ENCODE measurements at places on chromosomes 11 and 22.
A peak's percentile ranks its signal among the peaks of the same experiment; 100 is the strongest.

DNA sequence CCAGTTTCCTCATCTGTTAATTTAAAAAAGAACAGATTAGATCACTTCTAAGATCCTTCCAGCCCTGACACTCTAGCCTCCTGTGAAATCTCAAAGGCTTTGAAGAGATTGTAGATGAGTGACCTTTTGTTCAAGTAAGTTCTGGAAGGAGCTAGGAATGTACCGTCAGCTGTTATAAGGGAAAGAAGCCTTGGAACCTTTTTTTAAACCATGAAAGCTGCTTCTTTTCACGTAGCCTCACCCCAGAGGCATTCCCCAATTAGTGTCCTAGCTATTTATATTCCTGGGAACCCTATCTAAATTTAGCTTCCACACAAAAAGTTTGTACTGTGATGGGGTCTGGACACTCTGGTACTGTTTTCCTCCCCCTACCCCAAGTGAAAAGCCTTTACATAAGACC lies 35.8 kb upstream of the SLN start:
- no peak for DNase-seq

GRCh38 chr11:2250485-2250884 lies 19.9 kb downstream of the ASCL2 start:
- DNase-seq = no peak

DNA sequence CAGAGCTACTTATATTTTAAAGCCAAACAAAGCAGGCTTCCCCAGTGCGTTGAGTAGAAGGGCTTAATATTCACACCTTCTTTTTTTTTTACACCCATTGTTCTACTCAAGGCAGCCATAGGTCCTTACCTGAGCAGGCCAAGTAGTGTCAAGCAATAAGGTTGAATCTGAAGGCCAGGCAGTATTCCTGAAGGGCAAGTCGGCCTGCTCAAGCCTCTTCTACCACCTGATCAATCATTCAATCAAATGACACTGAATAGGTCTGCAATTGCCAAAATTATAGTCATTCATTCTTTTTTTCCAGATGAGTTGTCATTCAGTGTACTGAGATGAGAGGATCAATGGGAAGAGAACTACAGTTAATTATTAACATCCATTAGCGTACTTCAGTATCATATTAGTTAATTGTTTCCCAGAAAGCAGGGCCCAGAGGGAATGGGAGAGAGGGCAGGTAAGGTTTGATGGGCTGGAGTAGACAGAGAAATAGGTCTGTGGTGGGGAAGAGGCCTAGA lies 11.9 kb upstream of the PPP2R1B start:
- no peak for DNase-seq

DNA sequence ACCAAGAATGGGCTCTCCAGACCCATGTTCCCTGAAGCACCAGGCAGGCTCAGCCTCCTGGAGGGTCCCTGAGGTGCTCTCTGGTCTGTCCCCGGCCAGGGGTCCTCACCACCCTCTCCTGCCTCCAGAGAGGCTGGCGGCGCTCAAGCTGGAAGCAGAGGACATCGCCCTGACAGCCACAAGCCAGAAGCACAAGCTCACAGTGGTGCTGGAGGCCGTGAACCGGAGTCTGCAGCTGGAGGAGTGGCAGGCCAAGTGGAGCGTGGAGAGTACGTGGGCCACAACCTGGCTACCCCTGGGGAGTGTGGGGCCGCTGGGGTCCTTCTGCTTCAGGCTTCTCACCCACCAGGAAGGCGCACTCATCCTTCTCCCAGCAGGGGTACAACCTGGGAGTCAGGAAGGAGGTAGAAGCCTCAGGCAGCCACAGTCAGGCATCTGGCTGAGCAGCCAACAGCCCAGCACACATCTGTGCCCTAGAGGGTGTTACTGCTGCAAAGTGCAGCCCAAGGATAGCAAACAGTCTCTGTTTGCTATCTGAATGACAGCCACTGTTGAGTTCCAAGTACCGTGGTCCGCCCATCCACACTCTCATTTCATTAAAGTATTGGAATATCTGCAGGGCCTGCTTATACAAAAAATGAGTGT lies 8.4 kb downstream of the PARVG start:
- no peak for DNase-seq

GRCh38 chr11:32434356-32435151 lies 785 bp downstream of the WT1 start:
- no peak for DNase-seq

DNA sequence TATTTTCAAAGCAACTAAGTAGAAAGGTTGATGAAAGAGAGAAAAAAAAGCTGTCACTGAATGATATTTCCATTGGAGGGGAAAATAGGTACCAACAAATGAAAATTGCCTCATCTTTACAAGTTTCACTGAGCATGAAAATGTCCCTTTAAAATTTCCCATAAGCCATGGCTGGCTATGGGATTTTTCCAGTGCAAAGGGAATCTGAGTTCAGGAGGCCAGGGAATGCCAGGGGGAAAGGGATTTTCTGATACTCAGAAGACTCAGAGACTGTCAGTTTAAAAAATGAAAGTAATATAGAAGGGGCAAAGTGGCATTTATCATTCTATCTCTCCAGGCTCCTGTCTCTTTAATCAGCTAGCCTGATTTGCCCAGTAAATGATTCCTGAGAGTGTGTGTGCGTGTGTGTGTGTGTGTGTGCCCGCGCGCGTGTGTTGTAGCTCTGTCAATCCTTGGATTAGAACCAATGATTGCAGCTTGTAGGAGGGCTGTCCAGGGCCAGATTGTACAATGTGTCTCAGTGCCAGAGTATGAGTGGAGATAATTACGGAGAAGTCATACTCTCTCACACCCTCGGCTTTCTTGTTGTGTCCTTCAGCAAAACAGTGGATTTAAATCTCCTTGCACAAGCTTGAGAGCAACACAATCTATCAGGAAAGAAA lies at the start of gene NTM:
Gene NTM, plus strand, starts transcription at position 526 of the 662 bp plus-strand sequence.
- DNase-seq = no peak

DNA sequence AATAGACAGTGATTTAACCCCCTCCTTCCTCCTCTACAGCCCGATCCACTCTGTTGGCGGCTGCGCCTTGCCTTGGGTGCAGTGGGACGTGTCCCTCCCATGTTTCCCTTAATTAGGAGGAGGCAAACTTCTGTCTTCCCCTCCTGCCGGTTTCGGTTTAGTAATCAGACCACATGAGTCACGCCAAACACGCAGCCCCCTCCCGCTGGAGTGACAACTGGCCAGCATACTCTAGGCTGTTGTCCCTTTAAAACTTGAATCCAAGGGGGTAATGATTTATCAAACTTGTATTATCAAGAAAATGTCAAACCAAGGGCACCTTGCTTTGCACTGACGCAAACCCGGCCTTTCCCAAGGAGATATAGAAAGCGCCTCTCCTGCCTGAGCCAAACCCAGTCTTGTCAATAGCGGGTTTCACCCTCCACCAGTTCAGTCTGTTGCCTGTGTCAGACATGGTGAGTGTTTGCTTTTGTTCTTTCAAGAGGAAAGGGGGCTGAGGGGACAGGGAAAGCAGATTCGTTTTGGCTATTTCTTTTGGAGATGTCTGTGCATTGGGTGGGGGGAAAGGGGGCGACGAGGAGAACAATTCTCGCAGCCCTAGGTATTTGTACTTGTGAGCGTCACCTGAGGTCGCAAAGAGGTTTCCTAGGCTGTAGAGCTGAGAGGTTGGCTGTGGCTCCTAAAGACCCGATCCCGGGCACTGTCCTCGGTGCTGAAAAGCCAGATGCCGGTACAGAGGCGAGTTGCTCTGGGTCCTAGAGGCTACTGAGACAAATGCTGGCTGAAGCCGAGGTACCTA lies at the start of gene SLC6A5:
Gene SLC6A5, plus strand, starts transcription at position 388 of the 799 bp plus-strand sequence. Its CDS starts 65 bp downstream, at position 453.
- no peak for DNase-seq

DNA sequence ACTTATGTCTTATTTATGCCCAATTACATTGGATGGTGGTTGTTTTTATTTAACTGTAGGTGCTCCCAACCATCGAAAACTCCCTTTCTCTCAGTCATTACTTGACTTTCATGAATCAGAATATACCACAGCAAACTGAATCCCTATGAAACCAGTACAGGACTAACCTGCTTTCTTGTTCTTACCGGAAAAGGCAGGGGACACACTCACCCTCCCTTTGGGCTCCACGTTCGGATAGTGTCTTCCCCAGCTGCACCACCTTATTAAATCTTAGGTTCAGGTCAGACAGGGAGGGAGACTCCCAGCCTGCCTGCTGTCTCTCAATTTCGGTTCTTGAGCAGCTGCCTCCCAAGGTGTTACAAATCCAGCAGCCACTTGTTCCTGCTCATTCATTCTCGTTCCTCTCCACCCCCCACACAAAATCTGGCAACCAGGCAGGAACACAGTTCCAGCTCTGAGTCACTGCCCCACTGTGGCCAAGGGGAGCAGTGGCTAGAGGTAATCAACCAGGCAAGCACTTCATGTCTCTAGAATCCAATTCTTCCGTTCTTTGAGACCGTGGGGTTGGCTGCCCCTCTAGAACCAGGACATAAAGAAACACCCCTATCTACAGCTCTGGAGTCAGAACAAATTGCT lies 133.0 kb downstream of the PLEKHA7 start:
- no peak for DNase-seq

GRCh38 chr11:69470793-69471728 lies 10.4 kb upstream of the LINC01488 start:
- DNase-seq = no peak

DNA sequence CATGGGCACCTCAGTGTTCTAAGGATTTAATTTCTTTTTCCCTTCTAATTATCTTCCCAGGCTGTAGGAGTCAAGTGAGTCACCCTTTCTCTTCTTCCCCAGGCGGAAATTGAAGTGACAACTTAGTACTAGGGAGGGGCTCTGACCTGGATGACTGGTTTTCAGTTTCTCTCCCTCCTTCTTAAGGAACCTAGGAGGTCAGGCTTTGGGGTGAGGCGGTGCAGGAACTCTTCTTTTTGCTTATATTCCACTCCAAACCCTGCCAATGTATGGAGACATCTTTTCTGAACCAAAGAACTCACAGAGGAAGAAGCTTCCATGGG lies 12.6 kb downstream of the ZDHHC5 start:
- DNase-seq = no peak

DNA sequence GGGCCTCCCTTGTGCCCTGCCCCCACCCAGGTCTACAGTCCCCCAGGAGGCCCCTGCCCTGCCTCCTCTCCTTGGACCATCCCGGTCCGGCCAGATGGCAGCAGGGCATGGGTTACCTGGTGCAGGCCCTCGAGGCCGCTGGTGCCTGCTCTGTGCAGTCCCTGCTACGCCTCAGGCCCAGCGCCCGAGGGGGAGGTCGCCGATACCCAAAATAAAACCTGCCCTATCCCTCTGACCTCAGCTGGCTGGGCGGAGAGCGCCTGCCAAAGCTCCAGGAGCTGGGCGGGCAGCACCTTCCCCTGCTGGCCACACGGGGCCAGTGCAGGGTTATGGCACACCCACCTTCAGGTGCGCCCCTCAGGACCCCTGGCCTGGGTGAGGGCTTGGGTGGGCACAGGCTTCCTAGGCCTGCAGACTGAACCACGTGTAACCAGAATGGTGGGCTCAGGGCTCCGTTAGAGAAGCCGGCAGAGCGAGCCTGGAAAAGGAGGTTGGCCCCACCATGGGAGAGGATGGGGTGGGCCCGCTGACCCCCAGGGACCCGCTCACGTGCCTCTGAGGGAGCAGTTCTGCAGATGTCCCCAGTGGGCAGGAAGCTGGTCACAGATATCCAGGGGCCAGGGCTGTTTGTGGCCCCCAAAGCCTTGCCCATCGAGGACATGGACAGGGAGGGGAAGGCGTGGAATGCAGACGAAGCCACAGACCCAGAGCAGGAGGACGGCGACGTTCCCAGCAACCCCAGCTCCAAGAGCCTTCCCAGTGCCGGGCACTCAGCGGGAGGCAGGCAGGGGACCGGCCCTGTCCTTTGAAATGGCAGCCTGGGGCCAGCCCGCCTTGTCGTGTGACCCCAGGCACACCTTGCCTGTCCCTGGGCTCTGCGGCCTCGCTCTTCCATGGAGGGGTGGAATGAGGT lies 1.7 kb upstream of the TNNT3 start:
- DNase-seq = no peak

DNA sequence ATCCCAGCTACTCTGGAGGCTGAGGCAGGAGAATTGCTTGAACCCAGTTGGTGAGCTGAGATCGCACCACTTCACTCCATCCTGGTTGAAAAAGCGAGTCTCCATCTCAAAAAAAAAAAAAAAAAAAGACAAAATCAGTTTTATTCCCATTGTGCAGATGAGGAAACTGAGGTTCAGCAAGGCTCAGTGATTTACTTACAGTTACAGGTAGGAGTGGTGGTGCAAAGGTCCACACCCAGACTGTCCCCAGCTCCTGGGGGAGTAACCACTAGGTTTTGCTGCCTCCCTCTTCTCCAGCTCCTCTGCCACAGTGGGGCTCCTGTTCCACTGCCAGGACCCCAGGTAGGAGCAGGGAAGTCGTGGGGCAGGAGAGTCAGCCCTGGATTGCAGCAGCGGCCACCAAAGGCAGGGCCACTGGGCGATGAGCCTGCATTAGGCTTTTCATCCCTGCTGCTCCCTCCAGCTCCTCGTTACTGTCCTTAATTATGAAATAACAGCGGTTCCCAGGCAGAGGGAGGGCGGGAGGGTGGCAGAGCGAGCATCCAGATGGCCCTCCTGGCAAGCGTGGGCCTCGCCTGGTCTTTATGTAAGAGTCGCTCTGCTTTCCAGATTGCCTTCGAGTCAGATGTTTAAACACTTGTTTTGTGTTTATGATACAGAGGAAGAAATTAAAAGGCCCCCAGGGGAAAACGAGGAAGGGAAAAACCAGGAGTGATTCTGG lies 15.5 kb upstream of the RASD2 start:
- peak; percentile 81 for DNase-seq

DNA sequence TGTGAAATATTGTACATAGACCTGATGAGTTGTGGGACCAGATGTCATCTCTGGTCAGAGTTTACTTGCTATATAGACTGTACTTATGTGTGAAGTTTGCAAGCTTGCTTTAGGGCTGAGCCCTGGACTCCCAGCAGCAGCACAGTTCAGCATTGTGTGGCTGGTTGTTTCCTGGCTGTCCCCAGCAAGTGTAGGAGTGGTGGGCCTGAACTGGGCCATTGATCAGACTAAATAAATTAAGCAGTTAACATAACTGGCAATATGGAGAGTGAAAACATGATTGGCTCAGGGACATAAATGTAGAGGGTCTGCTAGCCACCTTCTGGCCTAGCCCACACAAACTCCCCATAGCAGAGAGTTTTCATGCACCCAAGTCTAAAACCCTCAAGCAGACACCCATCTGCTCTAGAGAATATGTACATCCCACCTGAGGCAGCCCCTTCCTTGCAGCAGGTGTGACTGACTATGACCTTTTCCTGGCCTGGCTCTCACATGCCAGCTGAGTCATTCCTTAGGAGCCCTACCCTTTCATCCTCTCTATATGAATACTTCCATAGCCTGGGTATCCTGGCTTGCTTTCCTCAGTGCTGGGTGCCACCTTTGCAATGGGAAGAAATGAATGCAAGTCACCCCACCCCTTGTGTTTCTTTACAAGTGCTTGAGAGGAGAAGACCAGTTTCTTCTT lies 12.3 kb downstream of the PIK3IP1 start:
- no peak for DNase-seq

All from SK-N-DZ (cell line).